ENCODE measurements at places on chromosomes 2 and 18.

GRCh38 chr18:22169889-22170420 lies 566 bp downstream of the GATA6 start:
- no peak for DNase-seq

- no peak for DNase-seq
These were observed 33.1 kb upstream of the CYP27A1 start for GRCh38 chr2:218748741-218749441.

DNA sequence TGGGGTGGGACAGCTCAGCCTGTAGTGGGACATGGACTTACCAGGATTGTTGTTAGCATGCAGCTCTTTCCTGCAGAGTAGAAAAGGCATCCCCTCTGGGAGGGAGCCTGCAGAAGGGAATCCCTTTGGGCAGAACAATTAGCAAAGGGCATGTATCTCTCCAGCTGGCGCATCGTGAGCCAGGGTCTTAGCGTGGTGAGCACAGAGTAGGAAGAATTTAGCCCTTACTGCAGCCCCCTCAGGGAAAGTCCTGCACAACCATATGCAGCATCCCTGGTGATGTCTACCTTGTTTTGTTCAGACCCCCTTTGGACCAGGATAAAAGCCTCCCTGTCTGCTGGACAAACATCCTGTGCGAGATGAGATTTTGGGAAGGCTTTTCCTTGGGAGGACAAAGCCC lies 292.1 kb downstream of the SLC4A3 start:
- DNase-seq, result no peak

- no peak for DNase-seq
These were observed 29.6 kb upstream of the IL37 start for GRCh38 chr2:112881217-112881985.

DNA sequence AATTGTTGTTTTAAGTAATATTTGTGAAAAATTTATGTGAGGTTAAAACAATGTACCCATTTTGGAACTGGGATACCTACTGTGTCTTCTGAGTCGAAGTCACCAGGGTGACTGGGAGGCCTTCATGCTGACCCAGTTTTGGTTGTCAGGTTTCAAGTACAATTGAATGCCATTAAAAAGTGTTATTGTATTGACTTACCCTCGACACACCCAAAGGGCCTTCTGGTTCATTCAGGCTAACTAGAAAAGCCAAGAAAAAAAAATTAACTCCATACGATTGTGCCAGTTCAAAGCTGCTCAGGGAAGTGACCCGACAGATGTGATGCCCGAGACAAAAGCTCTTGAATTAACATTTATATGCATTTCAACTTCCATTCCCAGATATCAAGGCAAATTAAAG lies 190.0 kb downstream of the ST6GAL2 start:
- no peak for DNase-seq

- DNase-seq, result no peak
These were observed 889 bp downstream of the ZC3H15 start for GRCh38 chr2:186486651-186487647.
